AG09309 (cell line): ENCODE measurements at places on chromosomes 5 and 9.

DNA sequence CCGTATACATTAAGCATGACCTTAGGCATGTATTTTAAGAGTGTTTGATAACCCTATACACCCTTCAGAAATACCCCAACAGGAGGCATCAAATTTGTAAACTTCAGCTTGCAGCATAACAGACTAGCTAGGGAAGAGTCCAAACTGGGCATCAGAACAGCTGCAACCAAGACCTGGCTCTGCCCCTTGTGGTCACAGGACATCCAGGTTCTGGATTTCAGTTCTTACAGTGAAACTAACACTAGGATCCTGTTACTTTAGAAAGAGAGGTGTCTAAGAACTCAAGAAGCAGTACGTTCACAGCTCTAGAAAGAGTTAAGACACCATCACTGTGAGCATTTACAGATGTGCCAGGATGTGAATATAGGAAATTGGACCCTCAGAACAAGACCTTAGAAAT lies 229.8 kb downstream of the BNC2 start:
- no peak for DNase-seq

DNA sequence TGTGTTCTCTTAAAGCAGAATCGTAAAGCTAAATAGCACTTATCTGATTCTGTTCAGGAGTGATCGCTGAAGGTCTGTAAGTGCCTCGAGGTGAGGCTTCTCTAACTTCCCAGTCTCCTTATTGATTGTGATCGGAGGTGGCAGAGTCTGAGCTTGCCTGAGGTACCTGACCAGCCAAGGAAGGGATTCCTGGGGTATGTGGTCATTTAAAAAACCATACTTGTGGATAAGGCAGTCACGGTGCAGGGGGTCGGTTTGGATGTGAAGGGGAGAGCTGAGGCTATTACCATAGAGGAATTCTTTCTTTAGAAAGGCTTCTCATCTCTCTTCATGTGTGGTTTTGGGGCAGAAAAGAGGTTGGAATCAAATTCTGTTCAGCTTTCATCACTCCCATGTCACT lies 193.7 kb downstream of the TLE4 start:
- no peak for DNase-seq

GRCh38 chr5:37626266-37626665 lies 213.6 kb downstream of the GDNF start:
- no peak for DNase-seq

- DNase-seq = no peak
These were observed 38.6 kb downstream of the HMGCS1 start for GRCh38 chr5:43274435-43275114.

DNA sequence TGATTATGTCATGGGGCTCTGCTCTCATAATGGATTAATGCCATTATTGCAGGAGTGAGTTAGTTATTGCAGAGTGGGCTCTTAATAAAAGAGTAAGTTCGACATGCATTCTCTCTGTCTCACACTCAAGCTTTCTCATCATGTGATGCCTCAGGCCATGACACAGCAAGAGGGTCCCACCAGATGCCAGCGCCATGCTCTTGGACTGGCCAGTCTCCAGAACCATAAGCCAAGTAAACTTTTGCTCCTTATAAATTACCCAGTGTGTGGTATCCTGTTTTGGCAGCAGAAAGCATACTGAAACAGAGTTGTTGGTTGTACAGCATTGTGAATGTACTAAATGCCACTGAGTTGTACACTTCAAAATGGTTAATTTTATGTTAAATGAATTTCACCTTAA lies 138.1 kb downstream of the MYO10 start:
- DNase-seq = no peak

- no peak for DNase-seq
These were observed 1.5 kb downstream of the ARHGAP26 start for GRCh38 chr5:142771666-142772065.

- no peak for DNase-seq
These were observed 45.6 kb downstream of the DBH start for GRCh38 chr9:133681658-133682306.

- DNase-seq = no peak
These were observed 419.6 kb downstream of the GADD45G start for GRCh38 chr9:90024409-90024808.

GRCh38 chr9:79233542-79233941 lies 338.2 kb upstream of the TLE4 start:
- DNase-seq = no peak

DNA sequence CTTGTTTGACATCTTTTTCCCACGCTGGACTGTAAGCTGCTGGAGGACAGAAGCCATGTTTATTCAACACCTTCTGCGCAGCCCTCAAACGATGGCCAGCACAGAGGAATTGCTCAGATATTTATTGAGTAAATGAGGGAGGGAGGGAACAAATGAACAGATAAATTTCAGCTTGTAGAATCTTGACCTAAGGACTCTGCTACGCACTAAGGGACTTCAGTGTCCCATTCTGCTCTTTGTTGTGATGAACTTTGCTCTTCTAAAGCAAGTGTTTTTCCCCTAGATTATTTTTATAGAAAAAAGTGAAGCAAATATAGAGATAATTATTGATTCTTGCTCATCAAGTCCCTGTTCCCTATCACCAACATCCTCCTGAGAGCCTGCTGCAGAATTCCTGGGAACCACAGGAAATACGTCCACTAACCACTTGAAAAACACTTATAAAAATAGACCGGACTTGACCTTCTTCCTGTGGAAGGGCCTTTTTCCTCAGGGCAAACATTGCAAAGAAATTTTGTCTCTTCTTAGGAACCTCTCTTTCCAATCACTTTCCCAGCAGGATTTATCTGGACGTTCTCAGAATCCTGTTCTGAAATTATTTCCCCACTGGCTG lies 54.9 kb downstream of the FGF1 start:
- no peak for DNase-seq

GRCh38 chr5:4704951-4705350 lies 435.2 kb upstream of the ADAMTS16 start:
- DNase-seq = no peak

GRCh38 chr9:137728444-137729311 lies 109.9 kb downstream of the EHMT1 start:
- DNase-seq = no peak

DNA sequence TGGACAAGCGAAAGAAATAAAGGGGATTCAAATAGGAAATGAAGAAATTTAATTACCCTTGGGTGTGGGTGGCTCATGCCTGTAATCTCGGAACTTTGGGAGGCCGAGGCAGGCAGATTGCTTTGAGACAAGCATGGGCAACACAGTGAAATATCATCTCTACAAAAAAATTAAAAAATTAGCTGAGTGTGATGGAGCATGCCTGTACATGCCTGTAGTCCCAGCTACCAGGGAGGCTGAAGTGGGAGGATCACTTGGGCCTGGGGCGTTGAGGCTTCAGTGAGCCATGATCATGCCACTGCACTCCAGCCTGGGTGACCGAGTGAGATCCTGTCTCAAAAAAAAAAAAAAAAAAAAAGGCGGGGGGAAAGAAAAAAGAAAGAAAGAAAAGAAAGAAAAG lies 4.0 kb upstream of the RCL1 start:
- no peak for DNase-seq

- no peak for DNase-seq
These were observed 11.5 kb upstream of the F2RL1 start for GRCh38 chr5:76807296-76807695.

DNA sequence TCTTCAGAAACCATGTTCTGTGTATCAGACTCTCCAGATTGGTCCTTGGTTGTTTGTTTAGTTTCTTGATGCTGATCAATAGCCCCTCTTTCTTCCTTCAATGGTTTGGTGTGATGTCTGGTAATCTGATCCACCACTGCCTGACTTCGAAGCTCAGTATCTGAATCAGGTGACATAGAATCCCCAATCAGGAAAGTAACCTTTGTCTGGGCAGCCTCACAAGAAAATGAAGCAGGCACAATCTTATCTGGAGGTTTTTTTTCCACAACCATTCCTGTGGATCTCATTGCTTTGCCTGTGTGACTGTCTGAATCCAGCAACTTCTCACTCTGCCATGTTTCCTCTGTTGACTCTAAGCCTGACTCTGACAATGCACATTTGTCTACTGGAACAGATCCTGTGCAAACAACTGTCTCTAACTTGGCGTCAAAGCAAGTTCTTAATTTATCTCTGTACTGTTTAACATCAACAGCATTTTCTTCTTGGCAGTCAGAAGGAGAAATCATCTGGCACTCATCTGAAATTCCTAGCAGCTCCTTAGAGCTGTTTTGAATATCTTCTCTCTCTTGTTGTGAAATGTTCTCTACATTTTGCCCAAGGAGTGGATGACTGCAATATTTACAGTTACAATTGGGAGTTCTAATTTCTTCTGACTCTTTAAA lies 37.1 kb upstream of the RAPGEF6 start:
- peak; percentile 85 for DNase-seq

- no peak for DNase-seq
These were observed 39.9 kb downstream of the ADAMTS6 start for GRCh38 chr5:65441800-65442199.

- no peak for DNase-seq
These were observed 75.2 kb upstream of the SMARCA2 start for GRCh38 chr9:1939926-1940368.

DNA sequence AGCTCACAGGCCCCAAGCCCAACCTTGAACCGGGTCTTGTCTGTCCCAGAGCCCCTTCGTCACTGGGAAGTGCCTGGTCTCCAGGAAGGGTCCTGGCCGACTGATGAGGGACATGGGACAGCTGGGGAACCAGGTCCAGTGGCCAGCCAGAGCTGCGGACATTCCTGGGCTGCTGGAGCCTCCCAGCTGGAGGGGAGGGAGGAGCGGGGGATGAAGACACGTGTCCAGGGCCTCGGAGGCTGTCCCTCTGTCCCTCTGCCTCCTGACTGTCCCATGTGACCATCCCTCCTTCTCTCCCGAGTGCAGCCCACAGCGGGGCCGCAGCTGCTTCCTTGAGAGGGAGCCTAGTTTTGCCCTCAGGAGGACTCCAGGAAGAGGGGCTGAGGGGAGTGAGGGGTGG lies 41.7 kb upstream of the UBAC1 start:
- no peak for DNase-seq

GRCh38 chr9:109277451-109277850 lies 43.4 kb downstream of the EPB41L4B start:
- no peak for DNase-seq

DNA sequence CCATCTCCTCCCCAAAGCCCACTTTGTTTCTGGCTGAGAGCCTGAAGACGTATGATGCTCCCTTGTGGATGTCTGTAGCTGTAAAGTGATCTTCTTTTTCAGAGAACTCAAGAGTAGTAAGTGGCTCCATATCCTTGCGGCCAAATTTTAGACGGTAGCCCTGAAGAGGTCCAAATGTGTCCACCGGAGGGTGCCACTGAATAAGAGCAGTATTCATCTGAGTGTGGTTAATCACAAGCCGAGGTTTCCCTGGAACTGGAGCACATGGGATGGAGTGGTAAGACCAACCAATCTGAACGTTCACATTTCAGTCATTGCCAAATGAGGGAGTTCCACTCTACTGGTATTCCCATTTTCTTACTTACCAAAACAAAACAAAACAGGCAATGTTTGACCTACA lies 686.5 kb upstream of the DMAC1 start:
- DNase-seq = peak; percentile 3

DNA sequence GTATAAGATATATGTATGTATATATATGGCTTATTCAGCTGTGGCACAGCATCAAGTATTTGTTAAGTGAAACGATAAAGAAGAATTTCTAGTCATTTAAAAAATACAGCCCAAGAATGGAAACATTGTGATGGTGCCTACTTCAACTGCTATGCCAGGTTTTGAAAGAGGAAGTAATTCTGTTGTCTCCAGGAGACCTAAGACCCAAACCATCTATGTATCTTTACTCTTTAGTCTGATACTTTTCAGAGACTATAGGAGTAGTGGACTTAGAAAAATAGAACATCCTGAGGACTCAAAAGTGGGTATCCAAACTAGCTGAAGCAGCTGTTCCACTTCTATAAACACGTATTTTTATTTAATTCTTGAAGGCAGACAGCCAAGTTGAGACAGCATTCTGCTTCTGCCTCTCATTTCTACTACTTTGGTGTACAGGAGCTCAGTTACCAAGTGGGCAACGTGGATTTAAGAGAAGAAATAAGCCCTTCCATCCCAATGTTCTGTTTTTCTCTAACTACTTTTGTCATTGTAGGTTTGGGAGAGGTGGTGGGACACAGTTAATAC lies 110.7 kb downstream of the RPS23 start:
- DNase-seq = no peak

DNA sequence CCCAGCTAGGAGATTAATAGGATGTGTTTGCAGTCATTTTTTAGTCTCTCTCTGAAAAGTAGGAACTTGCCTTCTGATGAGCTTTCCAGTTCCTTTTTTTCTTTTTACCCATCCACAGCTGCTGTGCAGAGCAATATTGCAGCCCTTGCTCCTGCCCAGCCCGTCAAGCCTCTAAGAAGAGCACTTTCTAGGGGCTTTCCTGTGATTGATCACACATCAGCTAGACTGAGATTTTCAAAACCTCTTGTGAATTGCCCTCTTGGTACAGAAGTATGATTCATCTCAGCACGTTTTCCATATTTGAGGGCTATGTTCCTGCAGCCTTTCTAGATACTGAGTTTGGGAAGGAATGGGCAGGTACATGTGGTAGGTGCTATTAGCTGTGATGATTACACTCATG lies 93.9 kb downstream of the GALNT10 start:
- DNase-seq = no peak

DNA sequence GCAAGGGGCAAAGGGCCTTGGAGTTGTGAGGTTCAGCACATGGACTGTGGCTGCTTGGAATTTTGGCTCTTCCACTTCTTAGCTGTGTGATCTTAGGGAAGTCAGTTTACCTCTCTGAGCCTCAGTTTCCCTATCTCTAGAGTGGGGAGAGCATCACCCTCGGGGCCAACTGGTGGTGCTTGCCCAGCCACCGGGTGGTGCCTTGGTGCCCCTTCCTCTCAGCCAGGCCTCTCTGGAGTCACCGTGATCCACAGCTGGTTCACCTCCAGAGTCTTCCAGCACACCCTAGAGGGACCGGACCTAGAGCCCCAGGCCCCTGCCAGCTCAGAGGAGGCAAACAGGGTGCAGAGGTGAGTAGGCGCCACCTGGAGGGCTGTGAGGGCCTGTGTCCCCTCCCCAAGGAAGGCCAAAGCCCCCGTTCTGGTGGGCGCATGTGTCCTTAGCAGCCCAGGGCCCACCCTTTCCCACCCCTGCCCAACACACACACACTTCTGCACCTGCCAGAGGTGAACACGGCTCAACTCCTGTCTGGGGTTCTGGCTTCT lies 7.7 kb downstream of the ADGRD2 start:
- no peak for DNase-seq

- DNase-seq = no peak
These were observed 4.8 kb downstream of the HBEGF start for GRCh38 chr5:140341591-140341990.

GRCh38 chr9:9214066-9214465 lies 1398.7 kb downstream of the PTPRD start:
- DNase-seq = no peak

DNA sequence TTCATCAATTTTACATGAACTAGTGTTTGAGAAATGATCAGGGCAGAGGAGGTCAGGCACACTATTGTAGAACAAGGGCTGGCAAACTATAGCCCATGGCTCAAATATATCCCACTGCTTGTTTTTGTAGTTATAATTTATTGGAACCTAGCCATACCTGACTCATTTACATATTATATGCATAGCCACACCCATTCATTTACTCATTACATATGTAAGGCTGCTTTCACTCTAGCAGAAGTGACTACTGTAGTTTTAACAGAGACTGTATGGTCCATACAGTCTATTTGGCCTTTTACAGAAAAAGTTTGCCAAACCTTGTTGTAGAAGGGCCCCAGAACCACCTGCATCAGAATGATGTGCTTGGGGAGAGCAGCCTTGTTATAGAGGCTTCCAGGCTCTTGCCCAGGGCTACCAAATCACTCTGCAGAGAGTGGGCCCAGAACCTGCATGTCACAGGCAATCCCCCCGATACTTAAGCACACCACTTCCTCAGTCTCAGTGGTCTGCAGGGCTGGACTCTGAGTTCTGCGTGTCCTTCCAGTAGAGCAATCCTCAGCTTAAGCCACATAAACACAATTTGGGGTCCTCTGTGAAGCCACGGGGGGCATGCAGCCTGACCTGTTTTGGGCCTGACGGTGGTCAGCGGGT lies 6.7 kb downstream of the ANKS6 start:
- DNase-seq = no peak
